Spleen (tissue), 13 donors: ENCODE measurements at places on chromosomes 16 and 17. TPM values are rescaled to one million over a fixed set of nuclear protein-coding genes. Genes with fewer than 3 reads are reported as not detected.

The SPIRE2 gene
- total RNA-seq: 3.2 TPM

- DNase-seq: peak; percentile 93
Observed at GRCh38 chr16:29806099-29806579, at the start of gene MAZ. Gene MAZ, plus strand, starts transcription at chr16:29806529. Its CDS starts 173 bp downstream, at chr16:29806702.

- DNase-seq: no peak
Observed at GRCh38 chr16:14629612-14629918, 495 bp downstream of the PARN start.

DNA sequence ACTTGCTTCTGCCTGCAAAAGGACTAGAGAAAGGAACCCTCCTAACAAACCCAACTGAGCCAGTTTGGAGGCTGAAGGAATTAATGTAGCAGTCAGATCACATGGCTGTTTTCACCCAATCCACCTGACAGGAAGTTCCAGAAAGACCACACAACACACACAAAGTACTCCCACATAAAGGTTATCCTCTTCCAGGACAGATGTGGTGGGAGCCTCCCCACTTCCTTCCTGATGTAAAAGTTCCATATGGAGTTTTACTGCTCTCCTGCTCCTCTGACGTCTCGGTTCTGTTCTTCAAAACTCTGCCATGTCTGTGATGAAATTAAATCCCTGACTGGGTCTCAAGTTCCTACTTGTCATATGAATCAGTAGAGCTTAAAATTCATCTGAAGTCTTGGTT is 497.0 kb upstream of the HSBP1 start:
- DNase-seq: no peak

The CDH13 gene
- total RNA-seq: 4.6 TPM
